ENCODE measurements at places on chromosomes 5 and 9.

- DNase-seq: no peak
Measured at GRCh38 chr5:87392801-87393200, 19.9 kb downstream of the CCNH start.

DNA sequence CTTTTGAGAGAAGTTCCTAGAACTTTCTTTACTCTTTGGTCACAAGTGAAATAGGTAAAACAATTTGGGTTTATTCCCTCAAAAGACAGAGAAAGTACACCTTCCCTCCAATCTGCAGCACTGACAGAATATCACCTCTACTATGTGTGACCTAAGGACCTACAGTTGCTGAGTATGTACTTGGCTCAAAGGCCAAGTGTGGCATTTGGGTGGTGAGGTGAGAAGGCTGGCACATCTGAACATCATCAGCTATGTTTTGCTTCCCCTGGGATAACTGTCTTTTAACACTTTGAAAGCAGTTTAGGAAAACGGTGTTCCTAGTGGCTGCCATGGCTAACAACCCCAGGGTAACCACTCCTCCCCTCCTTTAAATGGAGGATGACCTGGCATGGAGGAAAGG, 17.6 kb downstream of the MIER3 start:
- no peak for DNase-seq

DNA sequence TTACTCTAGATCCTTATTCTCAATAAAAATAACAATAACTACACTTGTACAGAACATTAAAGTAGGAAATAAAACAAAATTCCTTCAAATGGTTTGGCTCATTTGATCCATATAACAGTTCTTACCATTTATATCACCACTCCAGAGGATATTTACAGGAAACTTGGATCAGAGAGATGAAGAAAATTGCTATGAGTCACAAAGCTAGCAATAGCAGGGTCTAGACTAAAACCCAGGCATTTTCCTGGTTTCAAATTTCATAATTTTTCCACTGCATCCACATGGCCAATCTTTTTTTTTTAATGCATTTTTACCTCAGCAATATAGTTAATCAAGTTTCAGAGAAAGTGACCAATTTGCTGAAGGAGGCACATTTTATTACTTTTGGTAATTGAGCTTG, 299.2 kb downstream of the ELAVL2 start:
- no peak for DNase-seq

- no peak for DNase-seq
Measured at GRCh38 chr5:152638996-152639552, 234.0 kb upstream of the NMUR2 start.

DNA sequence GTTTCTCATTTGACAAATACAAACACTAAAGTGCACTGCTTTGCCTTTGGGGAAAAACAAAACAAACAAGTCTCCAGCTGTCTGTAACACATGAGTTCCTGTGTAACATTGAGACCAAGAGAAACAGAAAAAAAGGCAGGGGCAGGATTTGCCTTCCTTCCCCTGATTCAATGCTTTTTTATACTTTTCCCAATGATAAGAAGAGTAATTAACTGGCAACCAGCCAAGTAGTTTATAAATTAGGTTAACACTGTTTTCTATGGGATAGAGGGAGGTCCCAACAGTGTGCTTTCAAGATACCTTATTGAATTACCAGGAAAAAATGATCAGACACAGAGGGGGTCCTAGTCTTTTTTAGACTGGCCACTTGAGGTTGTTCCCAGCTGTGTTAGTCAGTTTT, 346.8 kb downstream of the TRIM36 start:
- no peak for DNase-seq

DNA sequence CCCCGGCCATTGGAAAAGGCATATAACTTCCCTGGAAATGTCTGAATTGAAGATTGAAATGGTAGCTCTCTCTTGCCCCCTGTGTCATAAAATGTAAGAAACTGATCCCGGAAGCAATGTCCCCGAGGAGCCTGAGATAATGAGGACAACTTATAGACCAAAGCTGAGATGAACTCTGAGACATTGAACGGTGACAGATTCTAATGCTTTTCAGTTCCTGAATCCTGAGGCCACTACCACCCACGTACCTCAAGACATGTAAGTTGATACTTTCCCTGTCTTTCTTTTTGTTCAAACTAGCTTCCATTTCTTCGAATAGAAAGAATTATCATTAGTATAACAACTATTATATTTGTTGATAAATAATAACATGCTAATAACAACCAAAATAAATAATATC, 51.0 kb downstream of the KIF4B start:
- DNase-seq: no peak
